ENCODE measurements at places on chromosomes 2 and 18.

DNA sequence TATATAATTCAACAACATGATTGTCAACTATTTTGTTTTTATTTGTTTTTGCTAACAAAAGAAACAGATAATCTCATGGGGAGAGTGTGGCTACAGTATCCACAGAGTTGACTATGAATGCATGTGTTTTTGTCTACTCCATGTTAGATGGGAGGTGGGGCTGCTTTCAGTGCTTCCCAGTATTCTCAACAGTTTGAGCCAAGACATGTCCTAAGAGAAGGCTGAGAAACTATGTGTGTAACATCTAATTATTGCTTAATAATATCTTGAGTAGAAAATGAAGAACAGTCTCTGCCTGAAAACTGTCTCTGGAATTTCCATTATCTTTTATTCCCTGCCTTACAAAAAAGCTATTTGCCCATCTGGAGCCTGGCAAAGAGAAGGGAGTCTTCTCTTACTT is 178.8 kb upstream of the MMADHC start:
- no peak for DNase-seq

DNA sequence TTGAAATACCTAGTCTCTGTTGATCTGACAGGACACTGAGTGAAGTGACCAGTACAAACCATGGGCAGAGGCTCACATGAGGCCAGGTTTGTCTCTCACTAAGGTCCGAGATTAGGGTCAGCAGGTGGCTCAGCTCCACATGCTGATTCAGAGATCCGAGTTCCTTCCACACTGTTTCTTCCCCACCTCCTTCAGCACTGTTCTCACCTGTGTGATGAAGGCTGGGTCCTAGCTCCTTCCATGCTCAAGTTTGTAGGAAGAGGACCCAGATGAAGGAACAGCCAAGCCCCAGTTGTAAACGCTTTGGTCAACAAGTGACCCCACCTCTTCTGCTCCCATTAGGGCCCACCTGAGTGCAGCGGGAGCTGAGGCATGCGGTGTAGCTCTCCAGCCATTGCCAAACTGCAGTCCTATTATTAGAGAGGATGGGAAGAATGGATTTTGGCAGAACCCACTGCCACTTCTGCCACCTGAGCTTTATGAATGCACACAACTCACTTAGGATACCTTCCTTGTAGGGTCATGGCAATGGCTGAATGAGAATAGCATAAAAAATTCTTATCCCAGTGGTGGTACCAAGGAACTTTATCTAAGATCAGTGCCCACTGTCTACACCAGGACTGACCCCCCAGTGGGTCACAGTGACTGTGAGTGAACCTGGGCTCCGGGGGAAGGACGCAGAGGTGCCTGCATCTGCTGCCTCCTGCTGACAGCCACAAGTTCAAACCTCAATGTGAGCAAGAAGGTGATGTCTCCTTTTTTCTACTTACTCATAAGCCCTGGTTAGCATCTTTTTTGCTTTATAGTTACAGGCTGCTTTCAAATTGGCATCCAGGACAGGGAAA is 324.8 kb upstream of the HS6ST1 start:
- DNase-seq, result no peak

DNA sequence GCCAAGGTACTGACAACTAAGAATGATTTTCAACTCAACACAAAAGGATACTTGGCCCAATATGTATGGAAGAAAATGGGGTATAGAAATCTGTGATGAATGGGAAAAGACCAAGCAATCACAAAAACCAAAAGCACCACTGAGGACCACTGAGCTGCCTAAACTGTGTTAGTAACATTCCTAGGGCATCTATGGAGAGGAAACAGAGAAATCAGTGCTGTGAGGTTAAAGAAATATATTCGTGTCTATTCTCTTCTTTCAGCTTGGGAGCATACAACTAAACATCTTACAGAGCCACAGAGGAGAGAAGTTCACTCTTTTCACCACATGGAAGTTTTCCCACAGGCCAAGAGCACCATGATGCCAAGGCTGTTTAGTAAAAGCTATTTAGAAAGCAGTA is 47.3 kb upstream of the CALCRL start:
- DNase-seq, result no peak

- no peak for DNase-seq
These were observed 53.1 kb downstream of the TMEM18 start for GRCh38 chr2:624096-624495.

DNA sequence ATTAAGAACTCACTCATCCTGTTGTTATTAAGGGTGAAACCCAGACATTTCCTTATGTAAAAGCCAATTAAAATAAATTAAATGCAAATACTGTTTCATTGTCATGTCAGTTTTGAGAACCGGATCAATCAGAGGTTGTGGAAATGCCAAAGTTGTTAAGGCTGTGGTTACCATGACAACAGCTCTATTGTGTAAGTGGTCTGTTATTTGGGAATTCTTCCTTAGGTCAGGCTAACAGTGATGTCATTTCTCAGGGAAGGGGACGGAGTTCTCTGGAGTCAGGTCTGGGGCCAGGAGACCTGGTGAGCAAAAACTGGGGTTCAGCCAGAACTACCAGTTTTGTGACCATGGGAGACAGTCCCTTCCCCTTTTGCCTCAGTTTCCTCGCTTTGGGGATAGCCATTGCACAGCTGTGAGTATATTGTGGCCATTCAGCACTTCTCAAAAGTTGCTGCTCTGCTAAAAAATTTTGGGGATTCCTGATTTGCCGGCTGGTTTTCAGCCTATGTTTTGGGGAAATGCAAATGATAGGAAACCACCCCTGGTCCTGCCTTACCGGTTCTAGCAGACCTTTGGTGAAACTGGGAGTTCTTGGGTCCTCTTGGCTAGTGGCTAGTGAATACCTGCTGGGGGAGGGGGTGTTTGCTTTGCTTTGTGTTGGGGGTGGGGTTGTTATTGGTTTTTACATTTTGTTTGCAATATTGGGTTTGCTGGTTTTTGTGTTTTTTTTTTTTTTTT is 21.6 kb downstream of the HPCAL1 start:
- DNase-seq, result no peak

DNA sequence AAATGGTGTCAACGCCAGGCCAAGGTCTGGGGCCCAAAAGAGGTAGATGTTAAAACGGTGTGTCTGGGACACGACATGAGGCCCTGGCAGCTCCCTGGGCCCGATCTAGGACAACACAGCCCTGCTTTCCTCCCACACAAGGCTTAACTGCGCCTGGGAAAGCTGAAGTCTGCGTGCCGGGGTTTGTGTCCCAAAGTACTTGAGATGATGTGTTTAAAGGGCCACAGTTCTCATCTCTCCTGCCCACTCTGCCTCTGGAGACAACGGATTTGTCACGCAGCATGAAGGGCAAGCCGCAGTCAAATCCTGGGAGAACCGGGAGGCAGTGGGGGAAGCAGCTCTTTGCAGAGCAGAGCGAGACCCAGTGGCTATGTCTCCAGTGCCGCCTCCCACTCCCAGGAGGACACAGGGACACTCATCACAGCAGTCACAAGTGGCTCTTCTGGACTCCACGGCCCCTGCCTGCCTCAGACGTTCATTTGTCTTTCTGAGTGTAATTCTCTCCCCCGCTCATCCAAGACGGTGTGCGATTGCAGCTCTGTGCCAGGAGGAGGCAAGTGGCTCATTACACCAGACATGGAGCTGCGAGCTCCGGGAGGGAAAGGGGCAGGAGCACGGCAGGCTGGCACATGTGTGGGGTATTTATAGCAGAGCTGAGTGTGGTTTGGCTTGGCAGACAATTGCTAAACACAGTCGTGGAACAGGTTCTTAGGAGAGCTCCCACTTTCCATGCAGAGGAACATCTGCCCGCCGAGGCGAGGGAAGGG is 57.7 kb upstream of the SEMA4C start:
- DNase-seq, result no peak

DNA sequence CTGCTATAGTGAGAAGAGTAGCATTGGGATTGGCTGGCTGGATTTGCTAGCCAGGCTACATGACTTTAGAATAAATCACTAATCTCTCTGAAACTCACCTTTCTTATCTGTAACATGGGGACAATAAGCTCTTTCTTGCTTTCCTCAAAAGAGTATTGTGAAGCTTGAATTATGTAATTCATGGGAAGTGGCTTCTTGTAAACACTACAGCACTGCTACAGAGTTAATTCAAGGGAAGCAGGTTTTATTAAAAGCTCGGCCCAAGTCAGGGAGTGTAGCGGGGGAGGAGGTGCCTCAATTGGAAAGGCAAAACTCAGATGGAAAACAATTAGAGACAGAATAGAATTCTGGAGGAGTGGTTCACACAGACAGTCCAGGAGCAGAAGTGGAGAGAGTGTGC is 100.9 kb upstream of the CELF4 start:
- DNase-seq, result no peak

DNA sequence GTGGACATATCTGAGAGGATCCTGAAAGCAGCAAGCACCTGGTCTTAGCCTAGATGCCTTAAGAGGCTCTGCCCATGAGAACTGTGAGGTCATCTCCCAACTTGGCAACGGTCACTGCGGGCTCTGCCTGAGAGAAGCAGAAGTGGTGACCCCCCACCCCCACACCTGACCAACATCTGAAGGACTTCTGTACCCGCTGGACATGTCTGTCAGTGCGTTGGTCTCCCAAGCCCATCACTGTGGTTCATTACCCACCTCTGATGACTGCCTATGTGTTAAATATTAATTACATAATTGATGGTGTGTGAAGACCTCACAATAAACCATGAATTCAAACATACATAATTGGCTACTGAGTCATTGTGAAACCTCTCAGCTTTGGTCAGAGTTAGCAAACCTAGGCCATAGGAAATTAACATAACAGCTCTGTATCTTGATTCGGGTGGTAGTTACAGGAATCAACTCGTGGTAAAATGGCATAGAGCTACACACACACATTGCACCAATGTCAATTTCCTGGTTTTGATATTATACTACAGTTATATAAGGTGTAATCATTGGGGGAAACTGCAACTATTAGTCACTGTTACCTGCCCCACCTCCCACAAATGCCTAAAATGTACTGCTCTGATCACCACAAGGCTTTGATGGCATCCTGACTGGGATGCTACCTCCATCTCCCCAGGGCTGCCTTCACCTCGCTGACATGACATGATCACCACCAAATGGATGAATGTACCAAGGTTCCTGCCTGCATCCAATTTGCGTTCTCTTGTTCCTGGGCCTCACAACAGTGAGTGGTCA is 4.3 kb upstream of the GALNT1 start:
- DNase-seq, result no peak

DNA sequence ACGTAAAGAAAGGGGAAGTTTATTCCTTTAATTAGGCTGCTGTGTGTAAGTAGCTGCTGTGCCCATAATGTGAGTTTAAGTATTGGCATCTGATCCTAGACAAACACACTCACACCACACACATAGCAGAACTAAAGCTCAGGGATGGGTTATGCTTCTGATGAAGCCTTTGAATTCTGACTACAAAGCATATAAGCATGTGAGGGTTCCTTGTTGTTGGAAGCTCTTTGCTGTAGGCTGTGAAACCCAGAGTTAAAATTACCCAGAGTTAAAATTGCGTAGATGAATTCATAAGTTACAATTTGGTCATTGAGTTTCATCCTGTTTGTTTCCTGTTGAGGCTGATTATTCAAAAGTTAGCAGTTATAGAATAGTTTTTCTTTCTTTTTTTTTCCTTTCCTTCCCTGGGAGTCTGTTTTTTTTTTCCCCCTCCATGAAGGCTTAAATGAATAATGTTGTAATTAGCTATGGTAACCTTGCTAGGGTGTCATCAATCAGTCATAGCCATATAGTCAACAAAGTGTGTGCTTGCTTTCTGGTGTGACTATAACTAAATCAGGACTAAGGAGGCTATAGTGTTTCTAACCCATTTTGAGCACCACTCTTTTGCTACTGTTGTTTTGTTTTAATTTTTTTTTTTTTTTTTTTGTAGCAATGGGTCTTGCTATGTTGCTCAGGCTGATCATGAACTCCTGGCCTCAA is 426.1 kb downstream of the PARD3B start:
- DNase-seq, result no peak

GRCh38 chr2:104788742-104789455 is 65.0 kb upstream of the POU3F3 start:
- DNase-seq, result no peak

DNA sequence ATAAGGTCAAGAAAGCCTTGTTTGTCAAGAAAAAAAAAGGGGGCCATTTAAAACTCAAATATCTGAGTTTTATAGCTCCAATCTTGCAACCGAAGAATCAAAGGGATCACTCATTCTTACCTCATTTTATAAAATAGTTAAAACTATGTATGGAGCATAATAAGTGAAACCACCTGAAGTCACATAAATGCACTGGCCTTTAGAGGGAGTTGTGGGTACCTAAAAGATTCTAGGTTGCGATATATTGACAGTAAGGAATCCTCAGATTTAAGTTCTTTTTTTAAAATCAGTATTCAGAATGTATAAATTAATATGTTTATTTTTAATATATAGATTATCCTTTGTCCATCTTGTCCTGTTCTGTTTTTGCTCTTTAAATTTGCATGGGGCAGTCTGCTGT is 3.4 kb downstream of the ARHGAP28 start:
- DNase-seq, result no peak

GRCh38 chr18:13309031-13309747 is 90.6 kb downstream of the LDLRAD4 start:
- DNase-seq, result no peak

- DNase-seq, result peak; percentile 93
These were observed 95.6 kb upstream of the PDE1A start for GRCh38 chr2:182522405-182522896.

GRCh38 chr2:48978131-48978530 is 176.2 kb downstream of the FSHR start:
- DNase-seq, result no peak

DNA sequence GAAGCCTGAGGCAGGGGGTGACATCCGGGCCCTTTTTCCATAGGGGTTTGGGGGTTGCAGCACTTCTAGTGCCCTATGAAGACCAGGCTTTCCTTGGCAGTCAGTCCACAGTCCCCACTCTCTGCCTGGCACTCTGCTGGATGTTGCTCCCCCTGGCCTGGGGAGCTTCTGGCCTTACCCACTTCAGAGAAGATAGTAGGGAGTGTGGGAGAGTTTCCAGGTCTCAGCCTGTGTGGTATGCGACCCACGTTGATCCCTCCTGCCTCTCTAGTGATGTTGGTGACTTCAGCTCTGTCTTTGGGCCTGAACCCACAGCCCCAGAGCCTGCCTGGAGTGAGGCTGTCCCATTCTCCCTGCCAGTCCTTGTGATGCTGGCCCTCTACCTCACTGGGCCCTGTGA is 105.6 kb downstream of the STPG4 start:
- DNase-seq, result no peak

- DNase-seq, result no peak
These were observed 585.6 kb downstream of the TSN start for GRCh38 chr2:122341007-122341406.

All from Kasumi-1 (cell line).